C1 segment of cervical spinal cord (tissue), 14 donors: ENCODE measurements at places on chromosomes 3 and 15.

GRCh38 chr3:17632401-17633100, 109.9 kb downstream of the TBC1D5 start:
- no peak for DNase-seq

- DNase-seq: no peak
Observed at GRCh38 chr3:143536817-143537535, 311.3 kb downstream of the SLC9A9 start.

GRCh38 chr3:101163554-101163953, 156.8 kb downstream of the IMPG2 start:
- DNase-seq: no peak

DNA sequence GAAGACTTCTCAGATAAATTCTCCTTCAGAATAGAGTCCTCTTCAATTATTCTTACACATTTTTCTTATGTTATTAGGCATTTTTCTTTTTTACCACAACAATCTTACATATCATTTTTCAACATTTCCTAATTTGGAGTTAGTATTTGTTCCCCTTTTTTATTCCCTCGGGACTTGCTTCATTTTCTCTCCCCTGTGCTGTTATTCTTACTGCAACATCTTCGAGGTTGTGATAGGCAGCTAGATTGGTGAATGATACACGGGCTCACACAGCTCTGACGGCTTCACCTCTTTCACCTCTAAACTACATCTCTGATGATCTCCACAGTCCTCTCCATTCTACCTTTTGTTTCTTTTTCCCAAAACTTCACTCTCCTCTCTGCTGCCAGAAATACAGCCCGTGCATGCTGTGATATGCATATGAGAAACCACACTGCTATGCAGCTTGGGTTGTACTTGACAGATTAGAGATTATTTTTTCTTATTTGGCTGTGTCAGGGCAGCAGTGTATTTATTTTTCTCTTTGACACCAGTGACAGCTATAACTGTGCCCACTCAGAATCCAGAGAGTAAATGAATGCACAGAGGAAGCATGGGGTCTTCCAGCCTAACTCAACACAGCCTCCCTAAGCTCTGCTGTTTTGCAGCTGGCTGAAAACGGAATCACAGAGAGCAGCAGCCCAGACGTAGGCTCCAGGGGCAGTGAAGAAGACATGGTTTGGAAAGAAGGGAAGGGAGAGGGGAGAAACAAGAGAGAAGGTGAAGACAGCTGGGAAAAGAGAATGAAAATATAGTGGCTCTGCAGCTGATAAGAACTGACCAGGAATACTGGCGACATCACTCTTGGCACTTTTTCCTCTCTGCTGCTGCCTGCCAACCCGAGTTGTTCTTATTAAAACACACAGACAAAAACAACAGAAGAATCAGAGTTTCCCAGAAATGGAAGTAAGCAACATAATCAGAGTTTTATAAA, 61.8 kb downstream of the SLC9A9 start:
- no peak for DNase-seq
